ENCODE measurements at places on chromosomes 12 and 14. TPM values are rescaled to one million over a fixed set of nuclear protein-coding genes. Genes with fewer than 3 reads are reported as not detected.

RDH12 gene
- total RNA-seq: not detected

GRCh38 chr14:65117769-65118745 lies 15.7 kb upstream of the MAX start:
- no peak overlapping the region for H3K4me3 ChIP-seq
- no peak overlapping the region for H3K27ac ChIP-seq
- no peaks in the 10 kb centered on the region for H3K4me1 ChIP-seq
- no peaks in the 10 kb centered on the region for H3K27me3 ChIP-seq
- H3K36me3 ChIP-seq: no peaks in the 10 kb centered on the region

- H3K36me3 ChIP-seq: no peaks in the 10 kb centered on the region
- no peak overlapping the region for H3K4me3 ChIP-seq
- DNase-seq: no peak
- no peaks in the 10 kb centered on the region for H3K4me1 ChIP-seq
Observed at GRCh38 chr12:74482115-74482514, 55.5 kb upstream of the ATXN7L3B start.

DNA sequence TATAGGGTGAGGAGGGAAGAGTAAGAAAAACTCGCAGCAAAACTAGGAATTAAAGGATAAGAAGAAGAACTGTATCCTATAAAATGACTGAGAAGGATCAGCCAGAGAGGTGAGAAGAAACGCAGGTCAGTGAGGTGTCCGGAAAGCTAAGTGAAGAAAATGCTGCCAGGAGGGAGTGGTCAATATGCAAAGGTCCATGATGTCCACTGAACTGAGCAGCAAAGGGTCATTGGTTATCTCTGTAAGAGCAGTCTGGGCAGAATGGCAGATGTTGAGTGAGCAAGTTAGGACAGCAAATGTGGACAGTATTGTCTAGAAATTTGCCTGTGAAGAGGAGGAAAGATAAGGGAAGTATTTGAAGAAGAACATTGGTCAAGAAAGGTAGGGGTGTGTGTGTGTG lies 155.4 kb downstream of the SRGAP1 start:
- no peaks in the 10 kb centered on the region for H3K36me3 ChIP-seq
- H3K4me3 ChIP-seq: no peak overlapping the region
- no peak for DNase-seq
- H3K4me1 ChIP-seq: no peaks in the 10 kb centered on the region
- H3K27ac ChIP-seq: no peak overlapping the region
- peaks cover 3% of the 10 kb centered on the region for H3K27me3 ChIP-seq

- H3K4me1 ChIP-seq: no peaks in the 10 kb centered on the region
- H3K4me3 ChIP-seq: no peak overlapping the region
- H3K27me3 ChIP-seq: no peaks in the 10 kb centered on the region
- no peak overlapping the region for H3K27ac ChIP-seq
- H3K36me3 ChIP-seq: no peaks in the 10 kb centered on the region
Observed at GRCh38 chr12:84507956-84508850, 404.4 kb downstream of the SLC6A15 start.

DNA sequence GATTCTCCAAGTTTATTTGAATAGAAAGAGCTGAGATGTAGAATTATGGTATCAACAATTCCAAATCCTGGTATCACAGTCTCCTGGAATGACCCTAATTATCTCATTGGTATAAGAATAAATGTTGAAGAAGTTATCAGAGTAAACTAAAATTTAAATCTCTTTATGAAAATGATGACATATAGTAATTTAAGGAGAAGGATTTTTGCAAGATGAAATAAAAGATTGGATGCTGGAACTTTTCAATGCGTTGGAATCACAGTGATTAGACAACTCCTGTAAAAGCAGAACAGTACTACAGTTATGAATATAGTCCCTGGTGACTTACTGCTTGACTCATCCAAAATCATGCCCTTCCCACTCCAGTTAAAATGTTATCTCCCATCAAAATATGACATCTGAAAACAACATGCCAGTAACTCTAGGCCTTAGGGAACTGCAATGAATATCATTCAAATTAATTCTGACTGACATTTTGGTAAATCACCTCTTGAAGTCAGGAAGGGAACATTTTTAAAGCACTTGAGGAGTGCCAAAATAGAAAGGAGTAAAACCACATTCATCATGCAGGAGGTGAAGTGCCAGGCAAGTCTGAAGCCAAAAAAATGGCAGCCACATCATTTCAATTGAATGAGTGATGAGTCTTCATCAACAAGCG lies 197.8 kb upstream of the PRKD1 start:
- H3K4me3 ChIP-seq: no peak overlapping the region
- H3K36me3 ChIP-seq: no peaks in the 10 kb centered on the region
- no peak overlapping the region for H3K27ac ChIP-seq
- H3K27me3 ChIP-seq: no peaks in the 10 kb centered on the region
- H3K4me1 ChIP-seq: no peaks in the 10 kb centered on the region

DNA sequence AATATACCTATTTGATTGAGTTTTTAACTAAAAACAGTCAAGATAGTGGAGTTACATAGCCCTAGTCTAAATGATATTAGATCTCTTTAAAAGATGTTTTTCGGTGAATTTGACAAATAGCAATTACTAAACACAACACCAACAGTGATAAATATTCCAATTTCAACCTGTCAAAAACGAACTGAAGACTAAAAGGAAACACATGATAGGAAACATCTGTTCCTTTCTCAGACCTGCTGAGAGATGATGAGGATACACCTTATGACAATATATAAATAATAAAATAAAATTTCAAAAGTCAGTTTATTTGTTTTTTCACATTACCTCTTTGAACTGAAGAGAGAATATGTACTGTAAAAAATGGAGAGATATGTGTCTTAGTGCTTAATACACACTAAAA lies 232.7 kb downstream of the RASSF9 start:
- no peaks in the 10 kb centered on the region for H3K4me1 ChIP-seq
- DNase-seq: no peak
- no peak overlapping the region for H3K27ac ChIP-seq
- no peaks in the 10 kb centered on the region for H3K36me3 ChIP-seq
- H3K27me3 ChIP-seq: no peaks in the 10 kb centered on the region
- H3K4me3 ChIP-seq: no peak overlapping the region

- DNase-seq: peak; percentile 4
- H3K27ac ChIP-seq: no peak overlapping the region
- no peaks in the 10 kb centered on the region for H3K4me1 ChIP-seq
- H3K36me3 ChIP-seq: peaks cover 2% of the 10 kb centered on the region
Observed at GRCh38 chr12:15979096-15980092, 68.3 kb downstream of the DERA start.

DNA sequence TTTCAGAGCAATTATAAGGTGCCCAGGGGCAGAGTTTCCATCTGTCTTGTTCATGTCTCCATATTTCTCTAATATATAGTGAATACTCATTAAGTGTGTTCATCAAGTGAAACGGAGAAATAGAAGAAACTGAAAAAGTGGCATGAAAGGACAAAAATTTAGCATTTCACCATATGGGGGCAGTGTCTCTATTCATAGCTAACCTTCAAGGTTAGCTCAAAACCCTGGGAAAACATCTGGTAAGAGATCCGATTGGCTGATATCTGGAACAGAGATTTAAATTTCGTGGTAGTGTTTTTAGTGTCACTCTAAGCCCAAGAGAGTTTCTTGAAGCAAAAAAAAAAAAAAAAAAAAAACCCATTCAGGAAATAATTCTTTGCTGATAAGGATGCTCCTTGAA lies 367.5 kb downstream of the DAD1 start:
- peak overlapping the region; percentile 57 for H3K4me3 ChIP-seq
- DNase-seq: peak; percentile 49
- no peaks in the 10 kb centered on the region for H3K27me3 ChIP-seq
- no peaks in the 10 kb centered on the region for H3K4me1 ChIP-seq

- no peak overlapping the region for H3K4me3 ChIP-seq
- H3K4me1 ChIP-seq: no peaks in the 10 kb centered on the region
- H3K27me3 ChIP-seq: no peaks in the 10 kb centered on the region
- H3K36me3 ChIP-seq: no peaks in the 10 kb centered on the region
Observed at GRCh38 chr12:24287963-24288362, 338.5 kb upstream of the SOX5 start.

DNA sequence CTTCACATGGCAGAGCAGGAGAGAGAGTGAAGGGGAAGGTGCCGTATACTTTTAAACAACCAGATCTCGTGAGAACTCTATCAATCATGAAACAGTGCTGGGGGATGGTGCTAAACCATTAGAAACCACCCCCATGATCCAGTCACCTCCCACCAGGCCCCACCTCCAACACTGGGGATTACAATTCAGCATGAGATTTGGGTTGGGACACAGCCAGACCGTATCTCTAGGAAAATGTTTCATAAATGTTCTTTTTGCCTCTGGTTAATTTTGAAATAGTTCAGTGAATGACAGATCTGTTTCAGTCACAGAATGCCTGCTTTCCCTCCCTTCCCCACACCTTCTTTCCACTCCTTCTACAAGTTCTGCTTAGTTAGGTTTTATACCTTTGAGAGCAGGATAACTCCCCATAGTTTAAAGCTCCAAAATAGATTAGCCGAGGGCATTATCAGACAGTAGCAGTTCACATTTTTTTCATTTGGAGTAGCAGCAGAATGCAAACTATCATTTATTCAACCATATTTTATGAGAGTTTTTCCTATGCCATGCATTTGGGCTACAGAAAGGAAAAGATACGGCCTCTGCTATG lies 27.1 kb downstream of the PELI2 start:
- no peak overlapping the region for H3K4me3 ChIP-seq
- no peaks in the 10 kb centered on the region for H3K36me3 ChIP-seq
- peaks cover 2% of the 10 kb centered on the region for H3K27me3 ChIP-seq
- no peaks in the 10 kb centered on the region for H3K4me1 ChIP-seq
- no peak overlapping the region for H3K27ac ChIP-seq

GRCh38 chr14:55120571-55121495 lies 8.2 kb upstream of the LGALS3 start:
- H3K4me1 ChIP-seq: peaks cover 10% of the 10 kb centered on the region
- H3K27me3 ChIP-seq: no peaks in the 10 kb centered on the region
- H3K4me3 ChIP-seq: no peak overlapping the region
- H3K27ac ChIP-seq: no peak overlapping the region
- DNase-seq: no peak

TCL1B gene
- not detected for total RNA-seq

HVCN1 gene
- 6.1 TPM for total RNA-seq

APOLD1 gene
- total RNA-seq: 3.9 TPM

TMEM63C gene
- 1.2 TPM for total RNA-seq

PAX9 gene
- 0.42 TPM for total RNA-seq

DNA sequence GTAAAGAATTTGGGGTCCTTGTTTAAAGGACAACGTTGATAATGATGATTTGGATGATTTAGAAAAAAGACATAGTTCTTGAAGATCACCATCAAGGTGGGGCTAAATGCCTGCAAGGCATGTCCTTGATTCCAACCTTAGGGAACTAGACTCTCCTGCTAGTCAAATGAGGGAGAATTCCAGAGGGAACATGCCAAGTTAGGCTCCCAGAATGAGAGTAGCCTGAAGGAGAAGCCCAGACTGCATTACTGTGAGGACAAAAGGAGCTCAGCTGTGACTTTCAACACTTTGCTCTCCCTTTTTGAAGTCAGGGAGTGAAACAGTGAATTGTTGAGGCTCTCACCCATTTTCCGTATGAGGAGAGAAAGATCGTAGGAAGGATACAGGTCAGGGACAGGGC lies 95.2 kb upstream of the TBX3 start:
- H3K4me1 ChIP-seq: no peaks in the 10 kb centered on the region
- DNase-seq: no peak
- no peaks in the 10 kb centered on the region for H3K36me3 ChIP-seq

DNA sequence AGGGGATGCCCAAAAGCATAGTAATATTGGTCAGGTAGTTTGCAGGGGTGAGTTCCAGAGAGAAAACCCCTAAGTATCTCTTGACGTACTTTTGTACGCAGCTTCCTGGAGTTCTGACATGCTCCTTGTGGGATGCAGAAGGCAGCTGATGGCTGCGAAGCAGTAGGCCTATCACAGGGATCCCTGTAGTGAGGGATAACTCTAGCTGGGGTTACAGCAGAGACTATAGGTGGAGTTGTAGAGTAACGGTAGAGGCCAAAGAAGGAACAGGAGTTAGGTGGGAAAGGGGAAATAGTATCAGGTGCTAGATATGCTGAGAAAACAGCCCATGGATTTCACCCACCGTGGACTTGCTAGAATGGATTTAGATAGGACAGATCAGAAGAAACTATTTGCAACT lies 37.3 kb downstream of the MGST1 start:
- no peaks in the 10 kb centered on the region for H3K4me1 ChIP-seq
- H3K27ac ChIP-seq: no peak overlapping the region
- no peak for DNase-seq
- H3K4me3 ChIP-seq: no peak overlapping the region
- H3K36me3 ChIP-seq: no peaks in the 10 kb centered on the region

STAC3 gene
- total RNA-seq: 2.6 TPM

- no peak for DNase-seq
- no peak overlapping the region for H3K4me3 ChIP-seq
- H3K4me1 ChIP-seq: no peaks in the 10 kb centered on the region
- H3K27me3 ChIP-seq: no peaks in the 10 kb centered on the region
- peaks cover 11% of the 10 kb centered on the region for H3K36me3 ChIP-seq
Observed at GRCh38 chr14:104777808-104778249, 17.7 kb downstream of the AKT1 start.

GRCh38 chr14:94001016-94001415 lies 3.9 kb downstream of the CCDC197 start:
- no peaks in the 10 kb centered on the region for H3K36me3 ChIP-seq
- no peak for DNase-seq
- peaks cover 8% of the 10 kb centered on the region for H3K4me1 ChIP-seq
- H3K27me3 ChIP-seq: no peaks in the 10 kb centered on the region

- H3K36me3 ChIP-seq: no peaks in the 10 kb centered on the region
- peaks cover 5% of the 10 kb centered on the region for H3K27me3 ChIP-seq
- no peak overlapping the region for H3K4me3 ChIP-seq
- no peak overlapping the region for H3K27ac ChIP-seq
- DNase-seq: no peak
Observed at GRCh38 chr14:64639340-64639821, 64.8 kb upstream of the PLEKHG3 start.

DNA sequence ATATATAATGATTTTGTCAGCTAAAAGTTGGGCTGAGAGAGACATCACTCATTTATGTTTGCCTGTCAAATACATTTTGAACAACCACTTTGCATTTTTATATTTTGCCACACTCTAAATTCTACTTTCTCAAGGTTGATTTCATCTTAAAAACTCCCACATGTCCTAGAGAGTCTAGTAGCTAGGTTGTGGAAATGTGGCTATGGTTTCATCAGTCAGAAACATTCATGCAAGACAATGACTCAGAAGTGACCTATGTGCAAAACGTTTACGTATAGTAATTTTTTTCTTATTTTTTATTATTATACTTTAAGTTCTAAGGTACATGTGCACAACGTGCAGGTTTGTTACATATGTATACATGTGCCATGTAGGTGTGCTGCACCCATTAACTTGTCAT lies 27.4 kb upstream of the PRKD1 start:
- no peaks in the 10 kb centered on the region for H3K4me1 ChIP-seq
- no peak overlapping the region for H3K27ac ChIP-seq
- H3K27me3 ChIP-seq: no peaks in the 10 kb centered on the region
- DNase-seq: no peak
- no peaks in the 10 kb centered on the region for H3K36me3 ChIP-seq

DNA sequence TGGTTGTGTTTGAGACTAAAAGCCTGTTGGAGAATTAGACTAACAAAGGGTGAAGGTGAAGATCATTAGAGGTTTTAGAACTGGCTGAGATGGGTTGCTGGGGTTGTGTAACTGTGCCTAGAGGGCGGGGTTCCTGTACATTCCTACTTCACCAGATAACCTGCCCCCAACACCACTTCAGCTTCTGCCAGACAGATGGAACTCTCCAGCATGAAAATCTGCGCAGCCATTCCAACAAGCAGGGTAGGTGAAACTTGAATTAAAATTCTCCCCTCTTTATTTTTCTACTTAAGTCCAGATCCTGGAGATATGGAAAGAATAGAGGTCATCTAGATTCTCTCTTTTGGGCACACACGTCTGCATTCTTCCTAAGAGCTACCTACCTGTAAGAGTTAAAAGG lies 6.0 kb downstream of the FOXG1 start:
- no peaks in the 10 kb centered on the region for H3K36me3 ChIP-seq
- H3K27me3 ChIP-seq: peaks cover 5% of the 10 kb centered on the region
- H3K4me1 ChIP-seq: no peaks in the 10 kb centered on the region

Measured in CD4-positive, CD25-positive, alpha-beta regulatory T cell (primary cell).